Activated gamma-delta T cell (primary cell): ENCODE measurements at places on chromosomes 5 and 9.
A peak's percentile ranks its signal among the peaks of the same experiment; 100 is the strongest.

GRCh38 chr9:18441261-18441660, 32.7 kb upstream of the ADAMTSL1 start:
- no peak for DNase-seq

DNA sequence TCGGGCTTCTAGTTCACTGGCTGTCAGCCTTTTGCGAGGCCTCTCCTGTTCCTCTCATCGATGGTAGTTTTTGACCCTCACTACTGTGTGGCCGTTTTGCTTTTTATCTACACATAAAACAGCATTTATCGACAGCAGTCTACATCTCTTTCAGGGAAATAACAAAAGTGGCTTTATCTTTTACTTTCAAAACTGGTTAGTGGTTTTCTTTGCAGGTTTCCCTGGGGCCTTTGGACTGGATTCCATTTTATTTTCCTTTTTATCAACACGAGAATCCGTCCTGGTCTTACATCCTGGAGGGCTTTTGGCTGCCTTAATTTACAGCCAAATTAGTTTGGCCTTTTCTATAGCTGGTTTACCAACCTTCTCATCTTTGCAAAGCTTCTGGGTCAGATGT, 793 bp upstream of the PKD2L2 start:
- DNase-seq = no peak

- DNase-seq = no peak
Observed at GRCh38 chr9:102550886-102551285, 444.2 kb upstream of the CYLC2 start.

- no peak for DNase-seq
Observed at GRCh38 chr5:135040034-135040332, 6.0 kb upstream of the PITX1 start.

- no peak for DNase-seq
Observed at GRCh38 chr5:7478459-7478858, 82.5 kb downstream of the ADCY2 start.

- no peak for DNase-seq
Observed at GRCh38 chr9:134632329-134632728, 9.3 kb upstream of the COL5A1 start.

DNA sequence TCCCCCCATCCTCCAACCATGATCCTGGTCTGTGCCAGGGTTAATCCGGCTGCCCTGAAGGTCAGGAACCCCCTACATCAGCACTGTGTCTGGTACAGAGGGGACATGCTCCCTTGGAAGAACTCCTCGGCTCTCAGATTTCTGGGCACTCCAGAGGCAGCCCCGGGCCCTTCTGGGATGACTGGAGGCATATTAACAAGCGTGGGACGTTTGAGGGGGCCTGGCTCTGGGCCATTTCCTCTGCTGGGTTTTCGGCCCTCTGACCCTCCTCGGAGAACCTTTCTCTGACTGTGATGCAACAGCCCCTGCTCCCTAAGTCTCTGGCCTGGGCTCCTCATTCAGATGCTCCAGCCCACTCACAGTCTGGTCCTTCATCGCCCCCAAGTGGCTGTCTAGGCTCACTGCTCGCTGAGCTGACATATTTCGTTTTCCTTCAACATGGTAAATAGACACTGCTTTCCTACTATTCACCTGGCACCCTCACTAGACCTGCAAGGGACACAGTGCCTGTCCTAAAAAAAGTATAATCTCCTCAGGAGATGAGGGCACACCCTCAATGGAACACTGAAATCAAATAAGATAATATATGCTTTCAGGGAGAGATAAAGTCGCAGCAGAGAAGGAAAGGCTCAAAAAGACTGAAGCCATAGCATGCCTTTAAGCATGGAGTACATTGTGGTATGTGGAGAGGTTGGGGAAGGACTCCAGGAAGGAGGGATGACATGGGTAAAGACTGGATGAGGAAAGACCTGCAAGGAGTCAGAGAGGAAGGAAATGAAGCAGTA, 404.7 kb upstream of the TRPC7 start:
- DNase-seq = no peak

DNA sequence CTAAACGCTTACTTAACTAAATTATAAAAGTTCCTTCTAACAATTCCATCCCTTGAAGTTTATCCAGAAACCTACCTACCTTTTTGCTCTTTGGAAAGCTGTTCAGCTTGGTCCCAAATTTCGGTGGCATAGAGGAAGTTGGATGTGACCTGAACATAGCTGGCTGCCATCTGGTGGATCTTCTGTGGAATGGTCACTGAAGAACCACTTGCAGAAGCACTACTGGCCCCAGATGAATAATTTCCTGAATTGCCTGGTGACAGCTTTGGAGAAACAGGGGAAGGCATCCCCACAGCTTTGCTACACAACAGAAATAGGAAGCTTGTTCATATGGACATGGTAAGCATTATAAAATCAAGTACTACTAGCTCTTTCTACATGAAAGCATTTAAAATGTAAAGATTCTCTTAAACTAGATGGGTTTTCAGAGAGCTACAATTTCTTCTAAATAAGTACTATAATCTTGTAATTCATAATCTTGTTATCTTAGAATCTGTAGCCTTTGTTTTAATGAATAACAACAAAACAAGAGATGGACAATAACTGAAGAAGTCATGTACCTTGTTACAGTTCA, 9.9 kb downstream of the LEAP2 start:
- no peak for DNase-seq

- DNase-seq = no peak
Observed at GRCh38 chr9:131236161-131236560, 40.1 kb downstream of the FAM78A start.

DNA sequence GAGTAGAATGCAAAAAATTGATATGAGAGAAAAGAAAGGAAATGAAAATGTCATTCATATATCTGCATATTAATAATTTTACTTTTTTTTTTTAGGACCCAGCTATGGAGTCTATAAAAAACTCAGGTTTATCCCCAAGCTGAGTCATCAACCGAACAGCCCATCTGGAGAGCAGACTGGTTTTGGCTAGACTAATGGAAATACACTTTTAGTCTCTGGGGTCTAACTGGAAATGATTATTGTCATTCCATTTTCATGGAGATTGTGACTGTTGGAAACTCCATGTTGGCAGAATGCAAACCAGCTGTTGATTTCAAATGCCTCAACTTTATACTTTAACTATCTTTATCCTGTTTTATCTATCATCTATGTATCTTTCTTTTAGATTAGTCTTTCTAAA, 28.7 kb downstream of the ANXA1 start:
- no peak for DNase-seq

DNA sequence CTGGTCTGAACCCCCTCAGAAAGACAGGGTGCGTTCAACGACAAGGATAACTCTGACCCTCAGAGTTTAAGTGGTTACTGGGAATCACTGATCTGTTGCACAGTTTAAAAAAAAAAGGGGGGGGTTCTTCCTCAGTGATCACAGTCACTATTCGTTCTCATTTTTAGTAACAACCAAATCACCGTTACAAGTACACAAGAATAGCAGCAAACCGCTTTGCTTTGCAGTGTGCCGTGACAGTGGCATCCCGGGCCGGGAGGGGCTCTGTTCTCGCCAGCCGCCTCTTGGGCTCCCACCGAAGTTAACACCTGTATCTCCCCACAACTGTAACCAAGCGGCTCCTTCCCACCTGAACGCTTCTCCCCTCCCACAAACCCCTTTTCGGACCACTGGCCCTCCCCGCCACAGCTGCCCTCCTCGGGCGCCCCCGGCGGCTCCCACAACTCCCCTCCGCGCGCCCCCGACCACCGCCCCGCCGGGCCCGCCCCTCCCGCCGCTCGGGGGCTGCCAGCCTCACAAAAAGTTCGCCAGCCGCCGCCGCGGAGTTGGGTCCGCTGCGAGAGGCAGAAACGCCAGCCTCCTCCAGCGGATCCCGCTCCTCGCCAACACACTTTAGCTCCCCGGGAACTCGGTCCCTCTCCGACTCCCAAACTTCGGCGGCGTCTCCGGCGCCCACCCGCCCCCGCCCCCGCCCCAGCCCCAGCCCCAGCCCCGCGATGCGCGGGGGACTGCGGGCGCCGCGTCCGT, 1.2 kb downstream of the SSBP2 start:
- peak; percentile 33 for DNase-seq

DNA sequence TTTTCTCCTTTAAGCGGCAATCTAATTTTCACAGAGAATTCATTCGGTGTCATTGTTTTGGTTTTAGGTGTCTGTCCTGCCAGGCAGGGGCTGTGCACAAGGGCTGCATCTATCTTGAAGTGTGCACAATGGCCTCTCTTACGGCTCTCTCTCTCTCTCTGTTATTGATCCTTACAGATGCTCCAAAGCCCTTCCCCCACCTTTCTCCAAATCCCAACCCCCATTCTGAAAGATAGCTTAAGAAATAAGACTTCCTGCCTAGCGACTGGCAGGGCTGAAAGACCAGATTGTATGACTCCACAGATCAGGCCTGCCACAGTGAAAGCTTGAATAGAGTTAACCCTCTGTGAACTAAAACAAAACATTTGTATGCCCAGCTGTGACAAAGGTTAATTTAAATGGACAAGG, 86.5 kb upstream of the NR5A1 start:
- no peak for DNase-seq

DNA sequence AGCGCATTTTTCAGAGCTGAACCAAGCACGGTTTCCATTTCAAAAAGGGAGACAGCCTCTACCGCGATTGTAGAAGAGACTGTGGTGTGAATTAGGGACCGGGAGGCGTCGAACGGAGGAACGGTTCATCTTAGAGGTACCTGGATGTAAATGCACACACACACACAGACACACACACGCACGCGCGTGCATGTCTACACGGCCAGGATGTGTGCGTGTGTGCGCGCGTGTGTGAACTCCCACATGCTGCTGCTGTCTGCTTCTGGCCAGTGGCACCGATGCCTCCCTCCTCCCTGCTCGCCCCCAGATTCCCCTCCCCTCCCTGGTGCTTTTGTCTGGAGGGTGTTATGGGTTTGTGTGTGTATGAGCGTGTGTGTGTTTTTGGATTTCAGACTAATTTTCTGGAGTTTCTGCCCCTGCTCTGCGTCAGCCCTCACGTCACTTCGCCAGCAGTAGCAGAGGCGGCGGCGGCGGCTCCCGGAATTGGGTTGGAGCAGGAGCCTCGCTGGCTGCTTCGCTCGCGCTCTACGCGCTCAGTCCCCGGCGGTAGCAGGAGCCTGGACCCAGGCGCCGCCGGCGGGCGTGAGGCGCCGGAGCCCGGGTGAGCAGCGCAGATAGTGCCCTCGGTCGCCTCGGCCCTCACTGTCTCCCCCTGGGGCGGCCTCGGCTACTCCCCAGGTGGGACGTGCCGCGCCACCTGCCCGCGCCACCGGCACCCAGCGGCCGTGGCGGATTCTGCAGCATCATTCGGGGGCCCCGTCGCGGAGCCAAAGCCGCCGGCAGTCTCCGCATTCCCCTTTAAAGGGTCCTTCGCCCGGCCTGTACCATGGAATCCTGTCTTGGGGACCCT, at the start of gene NTRK2:
TSS of gene NTRK2 (plus strand) at position 442 of the 850 bp plus-strand sequence. CDS start 1,020 bp downstream, outside the sequence.
- DNase-seq = no peak

DNA sequence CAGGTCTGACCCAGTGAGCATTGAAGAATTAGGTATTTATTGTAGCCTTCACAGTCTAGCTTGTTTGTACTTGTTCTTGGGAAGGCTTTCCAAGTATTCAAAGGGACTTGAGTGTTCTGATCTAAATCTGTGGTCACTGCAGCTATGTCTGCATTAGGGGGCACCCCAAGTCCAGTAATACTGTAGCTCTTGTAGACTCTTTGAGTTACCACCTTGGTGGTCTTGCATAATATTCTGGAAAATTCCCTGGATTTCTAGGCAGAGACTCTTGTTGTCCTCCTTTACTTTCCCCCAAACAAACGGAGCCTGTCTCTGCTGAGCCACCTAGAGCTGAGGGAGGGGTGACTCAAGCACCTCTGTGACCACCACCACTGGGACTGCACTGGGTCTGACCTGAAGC, 149.5 kb upstream of the DHFR start:
- DNase-seq = no peak

GRCh38 chr5:60355181-60355580, 344.8 kb downstream of the DEPDC1B start:
- DNase-seq = no peak

GRCh38 chr9:79461712-79462111, 110.1 kb upstream of the TLE4 start:
- DNase-seq = no peak

GRCh38 chr5:2810644-2811043, 59.2 kb upstream of the IRX2 start:
- no peak for DNase-seq

GRCh38 chr5:54276048-54276447, 34.3 kb downstream of the ARL15 start:
- no peak for DNase-seq

- no peak for DNase-seq
Observed at GRCh38 chr9:76512826-76513225, 53.8 kb downstream of the GCNT1 start.
